ENCODE measurements at places on chromosomes 16 and 17. TPM values are rescaled to one million over a fixed set of nuclear protein-coding genes. Genes with fewer than 3 reads are reported as not detected.

DNA sequence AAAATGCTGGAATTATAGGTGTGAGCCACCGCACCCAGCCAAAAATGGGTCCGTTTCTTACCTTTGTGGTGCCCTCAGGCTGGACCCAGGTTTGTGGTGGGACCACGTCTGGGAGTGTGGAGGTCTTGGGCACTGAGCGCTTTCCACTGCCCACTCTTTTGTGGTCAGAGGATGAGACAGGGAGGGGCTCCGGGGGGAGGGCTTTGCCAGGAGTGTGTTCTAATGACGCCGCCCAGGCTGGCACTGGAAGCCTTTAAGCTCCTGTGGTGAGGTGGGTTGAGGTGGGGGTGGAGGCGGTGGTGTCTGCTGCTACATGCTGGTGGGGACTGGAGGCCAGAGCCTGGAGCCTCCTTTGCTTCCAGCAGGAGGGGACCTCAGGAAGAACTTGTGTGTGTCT, 12.8 kb upstream of the ADCY7 start:
- H3K36me3 ChIP-seq = no peaks in the 10 kb centered on the region
- H3K4me3 ChIP-seq = no peak overlapping the region
- H3K27me3 ChIP-seq = peaks cover 11% of the 10 kb centered on the region
- H3K27ac ChIP-seq = no peak overlapping the region
- H3K4me1 ChIP-seq = peaks cover 10% of the 10 kb centered on the region

- H3K27me3 ChIP-seq = peaks cover 2% of the 10 kb centered on the region
- no peak overlapping the region for H3K4me3 ChIP-seq
- H3K27ac ChIP-seq = no peak overlapping the region
- no peaks in the 10 kb centered on the region for H3K36me3 ChIP-seq
- DNase-seq = no peak
- no peaks in the 10 kb centered on the region for H3K4me1 ChIP-seq
These were observed 25.3 kb upstream of the KSR1 start for GRCh38 chr17:27430882-27431491.

GRCh38 chr17:40122999-40123810, 1.4 kb downstream of the MSL1 start:
- peaks cover 33% of the 10 kb centered on the region for H3K4me1 ChIP-seq
- DNase-seq = peak; percentile 65
- peaks cover 23% of the 10 kb centered on the region for H3K36me3 ChIP-seq

GRCh38 chr16:10031473-10031872, 150.8 kb downstream of the GRIN2A start:
- H3K27ac ChIP-seq = no peak overlapping the region
- H3K4me3 ChIP-seq = no peak overlapping the region
- H3K27me3 ChIP-seq = no peaks in the 10 kb centered on the region
- H3K4me1 ChIP-seq = no peaks in the 10 kb centered on the region

GRCh38 chr16:69481901-69482341, 57.5 kb downstream of the CYB5B start:
- peaks cover 5% of the 10 kb centered on the region for H3K36me3 ChIP-seq
- peaks cover 4% of the 10 kb centered on the region for H3K27me3 ChIP-seq
- peaks cover 3% of the 10 kb centered on the region for H3K4me1 ChIP-seq
- no peak for DNase-seq
- no peak overlapping the region for H3K27ac ChIP-seq
- H3K4me3 ChIP-seq = no peak overlapping the region

- H3K36me3 ChIP-seq = peaks cover 6% of the 10 kb centered on the region
- no peak overlapping the region for H3K27ac ChIP-seq
These were observed 13.6 kb downstream of the VASN start for GRCh38 chr16:4385066-4385788.

DNA sequence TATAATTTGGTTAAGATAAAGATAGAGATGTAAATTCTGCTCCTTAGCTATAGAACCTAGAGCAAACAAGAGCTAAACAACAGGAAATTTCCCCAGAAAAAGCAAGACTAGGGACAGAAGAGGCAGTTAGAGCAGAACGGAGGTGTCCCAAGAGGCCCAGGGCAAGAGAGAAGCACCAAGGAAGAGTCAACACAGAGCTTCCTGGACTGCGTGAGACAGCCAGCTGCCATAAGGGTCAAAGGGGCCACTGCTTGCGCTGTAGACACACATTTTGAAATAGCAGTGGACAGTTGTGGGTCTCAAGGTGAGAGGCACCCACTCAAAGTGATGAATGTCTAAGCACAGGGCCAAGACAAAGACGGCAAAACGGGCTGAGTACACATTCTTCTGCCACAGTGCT, 156.6 kb downstream of the PARN start:
- no peak overlapping the region for H3K27ac ChIP-seq
- H3K27me3 ChIP-seq = no peaks in the 10 kb centered on the region
- no peak for DNase-seq

DNA sequence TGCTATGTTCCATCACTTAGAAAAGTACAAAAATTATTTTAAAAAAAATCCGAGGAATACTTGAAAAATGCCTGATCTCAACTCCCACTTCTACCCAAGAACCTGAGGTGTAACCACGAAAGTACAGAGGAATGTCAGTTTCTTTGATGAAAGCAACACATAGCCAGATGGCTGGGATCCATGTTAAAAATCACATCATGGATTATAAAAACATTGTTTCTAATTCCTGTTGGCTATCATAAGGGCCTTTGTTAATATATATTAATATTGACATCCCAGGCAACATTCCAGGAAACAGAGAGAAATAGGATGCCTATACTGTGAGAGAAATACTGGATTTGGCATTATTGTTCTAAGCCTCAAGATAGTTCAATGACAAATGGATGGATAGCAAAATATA, 115.3 kb downstream of the SKAP1 start:
- H3K27ac ChIP-seq = no peak overlapping the region
- no peak overlapping the region for H3K4me3 ChIP-seq
- H3K36me3 ChIP-seq = peaks cover 7% of the 10 kb centered on the region
- H3K4me1 ChIP-seq = peaks cover 8% of the 10 kb centered on the region
- no peak for DNase-seq

GRCh38 chr17:55285340-55286301, 20.9 kb downstream of the HLF start:
- H3K4me3 ChIP-seq = no peak overlapping the region
- peaks cover 10% of the 10 kb centered on the region for H3K27me3 ChIP-seq
- DNase-seq = no peak

DNA sequence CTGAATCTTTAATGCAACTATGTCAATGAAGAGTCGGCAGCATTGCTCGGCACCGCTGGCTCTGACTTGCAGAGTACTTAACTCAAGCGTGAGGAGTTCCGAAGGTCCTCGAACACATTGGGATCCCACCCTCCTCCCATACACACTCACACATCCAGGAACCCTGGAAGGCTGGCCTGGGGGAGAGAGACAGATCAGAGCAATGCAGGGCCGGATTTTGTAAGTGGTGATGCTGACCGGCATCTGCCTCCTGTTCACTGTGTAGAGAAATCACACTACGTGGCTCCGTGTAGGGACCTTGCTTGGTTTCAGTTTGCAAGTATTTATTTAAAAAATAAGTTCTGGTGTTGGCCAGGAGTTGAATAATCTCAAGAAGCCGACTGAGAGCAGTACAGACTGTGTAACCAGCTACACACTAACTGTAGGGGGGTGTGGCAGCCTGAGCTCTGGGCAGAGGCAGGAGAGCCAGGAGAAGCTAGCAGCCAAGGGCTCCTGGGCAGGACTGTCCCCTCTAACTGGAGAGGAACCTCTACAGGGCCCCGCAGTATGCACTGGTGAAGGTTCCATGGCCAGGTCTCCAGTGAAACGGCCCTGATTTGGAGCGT, 190.2 kb upstream of the TNRC6C start:
- no peak for DNase-seq
- H3K4me3 ChIP-seq = no peak overlapping the region
- H3K36me3 ChIP-seq = no peaks in the 10 kb centered on the region

DNA sequence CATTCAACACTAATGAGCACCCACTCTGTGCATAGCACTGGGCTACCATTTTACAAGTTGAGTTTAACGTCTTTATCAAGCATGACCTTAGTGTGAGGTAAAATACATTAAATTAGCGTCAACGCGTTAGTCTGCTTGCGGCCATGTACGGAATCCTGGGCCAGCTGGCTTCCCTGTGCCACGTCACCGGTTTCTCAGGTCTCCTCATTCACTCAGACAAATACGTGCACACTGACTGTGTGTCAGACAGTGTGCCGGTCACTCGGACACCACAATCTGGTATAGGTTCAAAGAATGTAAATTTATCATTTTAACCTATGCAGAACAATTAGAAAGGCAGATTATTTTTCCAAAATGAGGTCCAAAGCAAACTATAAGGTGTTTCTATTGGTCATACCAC, 21.4 kb upstream of the YWHAE start:
- H3K27ac ChIP-seq = no peak overlapping the region
- H3K4me1 ChIP-seq = peaks cover 4% of the 10 kb centered on the region
- DNase-seq = no peak
- H3K27me3 ChIP-seq = no peaks in the 10 kb centered on the region

DNA sequence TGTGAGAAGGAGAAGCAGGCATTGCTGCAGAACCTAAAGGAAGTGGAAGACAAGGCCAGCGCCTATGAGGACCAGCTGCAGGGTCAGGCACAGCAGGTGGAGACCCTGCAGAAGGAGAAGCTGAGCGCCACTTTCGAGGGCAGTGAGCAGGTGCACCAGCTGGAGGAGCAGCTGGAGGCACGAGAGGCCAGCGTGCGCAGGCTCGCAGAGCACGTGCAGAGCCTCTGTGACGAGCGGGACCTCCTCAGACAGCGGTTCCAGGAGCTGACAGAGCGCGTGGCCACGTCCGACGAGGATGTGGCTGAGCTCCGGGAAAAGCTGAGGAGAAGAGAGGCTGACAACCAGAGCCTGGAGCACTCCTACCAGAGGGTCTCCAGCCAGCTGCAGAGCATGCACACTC, 41.5 kb downstream of the PLD6 start:
- H3K36me3 ChIP-seq = peaks cover 1% of the 10 kb centered on the region
- H3K4me1 ChIP-seq = no peaks in the 10 kb centered on the region
- H3K27me3 ChIP-seq = no peaks in the 10 kb centered on the region

ST6GALNAC2 gene
- 3.4 TPM for total RNA-seq

C16orf54 gene
- 84.2 TPM for total RNA-seq

KRT16 gene
- total RNA-seq = not detected

ARMC5 gene
- 13.6 TPM for total RNA-seq

CNTD1 gene
- 0.45 TPM for total RNA-seq

CPNE7 gene
- total RNA-seq = 3.9 TPM

CBFA2T3 gene
- total RNA-seq = 0.26 TPM

SLC7A6 gene
- total RNA-seq = 110 TPM
